ENCODE measurements at places on chromosomes 5 and 9.
A peak's percentile ranks its signal among the peaks of the same experiment; 100 is the strongest.

GRCh38 chr5:133405275-133406034 lies 206.9 kb downstream of the FSTL4 start:
- H3K4me3 ChIP-seq, result no peak overlapping the region
- no peaks in the 10 kb centered on the region for H3K4me1 ChIP-seq
- H3K27ac ChIP-seq, result no peak overlapping the region
- H3K27me3 ChIP-seq, result 0 out of 2 replicates have a peak, but pooled peaks cover 6% of the 10 kb centered on the region
- H3K36me3 ChIP-seq, result no peaks in the 10 kb centered on the region

DNA sequence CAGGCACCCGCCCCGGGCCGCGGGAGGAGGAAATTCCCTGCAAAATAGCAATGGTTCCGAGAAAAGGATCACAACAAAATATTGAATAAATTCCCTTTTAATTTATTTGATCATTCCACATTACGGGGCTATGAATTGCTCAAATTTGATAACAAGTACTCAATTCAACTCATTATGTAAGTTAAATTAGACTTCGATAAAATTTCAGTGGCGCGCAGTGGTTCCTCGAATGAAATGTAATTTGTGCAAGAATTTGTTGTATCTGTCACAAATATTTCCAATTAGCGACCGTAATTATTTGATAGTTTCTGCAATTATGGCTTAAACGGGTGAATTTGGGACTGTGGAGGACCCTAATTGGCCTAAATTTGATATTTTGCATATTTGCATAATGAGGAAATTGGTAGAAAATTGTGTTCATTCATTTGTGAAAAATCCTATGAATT lies 76.0 kb upstream of the TBCA start:
- no peaks in the 10 kb centered on the region for H3K36me3 ChIP-seq
- peak overlapping the region; percentile 46 for H3K27ac ChIP-seq
- DNase-seq, result no peak
- H3K27me3 ChIP-seq, result no peaks in the 10 kb centered on the region
- peak overlapping the region; percentile 77 for H3K4me3 ChIP-seq
- H3K4me1 ChIP-seq, result peaks cover 11% of the 10 kb centered on the region

GRCh38 chr9:23686896-23687295 lies 139.1 kb downstream of the ELAVL2 start:
- no peaks in the 10 kb centered on the region for H3K4me1 ChIP-seq
- H3K27ac ChIP-seq, result no peak overlapping the region
- DNase-seq, result no peak

DNA sequence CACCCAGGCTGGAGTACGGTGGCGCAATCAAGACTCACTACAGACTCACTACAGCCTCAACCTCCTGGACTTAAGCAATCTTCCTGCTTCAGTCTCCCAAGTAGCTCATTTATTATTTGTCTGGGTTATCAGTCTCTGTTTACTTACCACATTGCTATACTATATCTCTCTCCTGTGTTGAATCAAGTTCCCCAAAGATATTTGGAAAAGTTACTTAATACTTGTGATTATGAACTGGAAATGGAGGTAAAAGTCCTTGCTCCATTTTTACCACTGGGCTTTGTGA lies 55.6 kb downstream of the ANGPTL2 start:
- H3K4me3 ChIP-seq, result no peak overlapping the region
- H3K27me3 ChIP-seq, result no peaks in the 10 kb centered on the region

GRCh38 chr5:149979896-149980295 lies 19.3 kb downstream of the SLC26A2 start:
- H3K4me1 ChIP-seq, result no peaks in the 10 kb centered on the region
- no peak for DNase-seq
- 0 out of 2 replicates have a peak, but pooled peaks cover 1% of the 10 kb centered on the region for H3K36me3 ChIP-seq

- no peaks in the 10 kb centered on the region for H3K4me1 ChIP-seq
- H3K27me3 ChIP-seq, result no peaks in the 10 kb centered on the region
- no peak for DNase-seq
- H3K4me3 ChIP-seq, result no peak overlapping the region
- no peak overlapping the region for H3K27ac ChIP-seq
Measured at GRCh38 chr9:7816021-7816420, 16.4 kb upstream of the DMAC1 start.

Data from GM23248 (cell line).